Activated naive CD4-positive, alpha-beta T cell treated with Interleukin-2 at 50 U/mL for 16 hours (primary cell): ENCODE measurements at places on chromosomes 7 and 10.

- no peak for DNase-seq
These were observed 5.0 kb downstream of the HBP1 start for GRCh38 chr7:107173691-107174406.

DNA sequence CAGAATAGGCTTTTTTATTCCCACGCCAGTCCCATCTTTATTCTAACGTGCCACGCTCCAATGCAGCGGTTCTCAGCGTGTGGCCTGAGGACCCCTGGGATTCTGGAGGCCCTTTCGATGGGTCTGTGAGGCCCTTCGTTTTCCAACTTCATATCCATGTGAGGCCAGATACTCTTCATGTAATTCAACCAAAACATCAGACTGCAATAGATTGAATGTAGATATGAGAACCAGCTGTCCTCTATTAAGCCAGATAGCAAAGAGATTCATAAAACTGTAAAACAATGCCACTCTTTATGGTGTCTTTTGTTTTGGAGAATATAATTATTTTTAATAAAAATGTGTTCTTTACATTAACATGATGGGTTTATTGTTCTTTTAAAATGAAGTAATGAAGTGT is 53.2 kb upstream of the KMT2C start:
- DNase-seq: no peak

DNA sequence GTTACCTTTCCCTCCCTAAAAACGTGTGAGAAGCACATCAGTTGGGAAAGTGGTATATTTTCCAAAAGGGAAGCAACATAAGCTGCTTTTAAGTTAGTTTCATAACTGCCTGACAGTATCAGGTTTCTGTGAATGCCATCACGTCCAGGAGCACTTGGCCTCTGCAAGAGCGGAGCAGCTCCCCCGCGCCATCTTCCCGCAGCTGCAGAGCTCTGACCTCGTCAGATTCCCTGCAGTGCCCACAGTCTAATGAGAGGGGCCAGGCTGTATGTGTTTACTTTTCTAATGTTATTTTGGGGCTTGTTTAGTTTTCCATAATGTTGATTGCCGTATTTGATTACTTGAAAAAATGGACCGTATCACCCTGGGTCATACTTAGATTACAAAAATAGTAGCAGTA is 74.2 kb downstream of the MGMT start:
- no peak for DNase-seq

- no peak for DNase-seq
These were observed 68.0 kb downstream of the TRIL start for GRCh38 chr7:28890137-28890536.

GRCh38 chr7:143882604-143883078 is 19.3 kb downstream of the TCAF1 start:
- no peak for DNase-seq

GRCh38 chr10:13311177-13311575 is 11.3 kb upstream of the PHYH start:
- no peak for DNase-seq

- no peak for DNase-seq
These were observed 9.0 kb upstream of the UCN3 start for GRCh38 chr10:5355594-5356301.

DNA sequence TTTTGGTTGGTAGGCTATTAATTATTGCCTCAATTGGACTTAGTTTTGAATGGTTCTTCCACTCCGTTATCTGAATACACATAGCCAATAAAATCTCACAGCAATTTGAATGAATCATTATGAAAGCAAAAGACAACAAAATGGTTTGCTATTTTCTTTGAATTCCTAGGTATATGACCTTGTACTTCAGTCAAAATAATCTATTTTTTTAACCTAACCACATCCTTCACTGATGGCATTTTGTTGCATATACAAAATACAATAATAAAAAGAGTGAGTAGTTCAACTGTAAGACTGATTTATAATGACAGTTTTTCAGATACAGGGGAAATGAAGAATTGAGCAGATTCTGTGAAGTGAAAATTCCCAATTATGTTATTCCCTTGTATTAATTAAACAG is 433.1 kb downstream of the HTR7 start:
- no peak for DNase-seq

DNA sequence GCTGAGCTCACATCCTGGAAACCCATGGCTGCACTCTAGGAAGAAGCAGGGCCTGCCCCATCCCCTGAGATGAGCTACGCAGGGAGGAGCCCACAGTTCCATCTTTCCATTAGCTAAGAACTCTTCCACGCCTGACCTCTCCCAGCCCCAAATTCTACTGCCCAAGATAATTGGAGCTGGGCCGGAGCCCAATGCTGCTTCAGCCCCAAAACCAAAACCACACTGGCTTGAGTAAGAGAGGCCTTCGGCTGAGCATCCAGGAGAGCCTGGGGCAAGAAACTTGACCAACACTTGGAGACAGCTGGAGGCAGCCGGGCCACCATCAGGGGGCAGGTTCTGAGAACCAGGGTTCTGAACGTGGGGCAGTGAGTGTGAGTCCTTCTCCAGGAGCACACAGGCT is 116.1 kb upstream of the ZMIZ1 start:
- no peak for DNase-seq

GRCh38 chr7:79096361-79096805 is 357.1 kb downstream of the MAGI2 start:
- DNase-seq: no peak

DNA sequence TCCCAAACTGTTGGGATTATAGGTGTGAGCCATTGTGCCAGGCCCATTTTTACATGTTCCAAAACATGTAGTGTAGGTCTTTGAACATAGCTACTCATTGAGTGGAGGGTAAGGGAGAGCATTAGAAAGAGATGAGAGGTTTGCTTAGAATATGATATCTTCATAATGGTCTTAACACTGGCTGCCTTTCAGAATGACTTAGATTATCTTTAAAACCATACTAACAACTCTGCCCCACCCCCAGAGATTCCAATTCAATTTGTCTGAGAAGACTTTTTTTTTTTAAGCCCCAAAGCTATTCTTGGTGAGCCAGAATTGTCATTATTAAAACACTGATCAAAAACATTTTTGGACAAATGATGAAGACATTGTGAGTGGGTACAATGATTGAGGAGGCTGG is 168.9 kb downstream of the PHTF2 start:
- no peak for DNase-seq

GRCh38 chr7:149558149-149558861 is 60.7 kb upstream of the ZNF746 start:
- no peak for DNase-seq

DNA sequence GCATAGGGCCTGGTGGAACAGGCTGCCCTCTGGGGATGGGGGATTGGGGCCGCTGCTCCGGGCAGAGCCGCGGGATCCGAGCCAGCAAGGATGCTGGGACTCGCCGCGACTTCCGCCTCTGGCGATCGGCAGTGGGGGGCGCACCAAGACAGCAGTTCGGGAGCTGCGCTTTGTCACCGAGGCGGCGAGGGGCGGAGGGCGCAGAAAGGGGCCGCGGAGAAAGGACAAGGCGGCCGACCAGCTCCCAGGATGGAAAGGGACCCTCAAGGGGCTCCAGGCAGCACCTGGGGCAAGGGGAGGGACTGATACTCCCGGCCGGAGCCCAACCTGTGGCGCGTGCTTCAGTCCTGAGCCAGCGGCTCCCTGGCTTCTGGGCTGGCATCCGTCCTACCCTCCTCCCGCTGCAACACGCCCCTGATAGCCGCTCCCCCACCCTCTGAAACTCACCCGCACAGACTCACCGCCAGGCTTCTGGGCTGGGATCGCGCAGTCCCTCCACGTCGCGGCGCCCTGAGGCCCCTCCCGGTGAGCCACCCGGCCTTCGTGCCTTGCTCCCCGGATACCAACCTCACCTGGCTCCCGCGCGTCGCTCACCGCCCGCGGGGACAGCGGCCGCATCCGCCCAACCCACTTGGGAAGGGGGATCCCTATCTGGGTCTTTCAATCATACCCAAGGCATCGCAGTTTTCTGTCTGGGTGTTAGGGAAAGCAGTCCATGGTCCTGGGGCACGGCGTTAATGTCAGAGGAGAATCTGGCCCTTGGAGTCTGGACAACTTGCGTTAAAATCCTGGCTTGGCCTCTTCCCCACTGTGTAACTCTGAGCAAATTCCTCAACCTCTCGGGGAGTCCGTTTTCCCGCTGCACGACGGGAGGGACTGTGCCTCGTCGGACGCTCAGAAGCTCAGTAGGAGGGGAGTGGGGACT is 7.0 kb upstream of the EVX1 start:
- DNase-seq: no peak

DNA sequence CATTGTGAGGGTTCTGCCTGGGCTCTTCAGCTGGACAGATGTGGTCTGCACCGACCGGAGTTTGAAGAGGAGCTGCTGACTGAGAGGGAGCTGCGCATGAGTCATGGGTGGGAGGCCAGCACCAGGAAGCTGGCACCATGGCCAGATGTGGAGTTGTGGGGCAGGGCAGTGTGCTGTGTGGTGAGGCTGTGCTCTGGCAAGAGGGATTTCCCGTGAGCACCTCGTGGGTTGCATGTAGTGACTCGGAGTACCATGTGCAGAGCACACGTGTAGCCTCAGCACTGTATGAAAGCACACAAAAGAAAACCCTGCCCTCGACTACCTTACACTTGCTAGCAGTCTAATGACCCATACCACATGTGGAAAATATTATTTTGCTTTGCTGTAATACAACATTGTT is 103.4 kb downstream of the WNT2 start:
- DNase-seq: no peak

- DNase-seq: no peak
These were observed 24.0 kb upstream of the NPS start for GRCh38 chr10:127524908-127525665.

DNA sequence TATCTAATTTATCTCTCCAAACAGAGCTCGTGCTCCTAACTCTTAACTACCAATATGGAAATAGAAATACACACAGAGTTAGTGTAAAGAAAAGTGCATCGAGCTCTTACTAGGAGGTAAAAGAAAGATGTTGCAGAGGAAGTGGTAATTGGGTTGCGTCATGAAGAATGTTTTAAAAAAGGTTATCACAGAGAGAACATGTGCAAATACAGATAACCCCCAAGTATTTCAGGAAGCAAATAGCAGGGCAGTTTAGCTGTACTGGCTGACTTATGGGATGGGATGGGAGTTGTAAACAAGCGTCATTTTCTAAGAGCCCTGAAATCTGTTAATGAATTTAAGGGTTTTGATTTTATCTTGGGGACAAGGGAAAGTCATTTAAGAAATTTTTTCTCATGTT is 153.9 kb downstream of the AGMO start:
- no peak for DNase-seq

GRCh38 chr10:66187053-66187733 is 738.6 kb upstream of the LRRTM3 start:
- no peak for DNase-seq

DNA sequence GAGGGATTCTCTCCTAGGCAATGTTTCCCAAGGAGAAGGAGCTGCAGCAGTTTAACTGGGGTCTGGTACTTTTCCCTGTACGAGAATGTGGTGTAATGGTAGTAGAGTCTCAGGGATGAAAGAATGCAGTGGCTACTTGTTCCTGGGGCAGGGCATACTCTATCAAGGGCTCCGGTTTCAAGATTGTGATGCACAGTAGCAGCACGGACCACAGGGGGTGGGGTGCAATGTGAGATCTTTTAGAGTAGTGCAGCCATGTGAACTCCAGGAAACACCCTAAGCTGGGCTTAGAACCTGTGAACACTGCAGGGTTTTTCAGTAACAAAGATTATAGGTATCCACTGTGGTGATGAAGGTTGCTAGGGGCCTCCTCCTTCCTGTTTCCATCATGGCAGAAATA is 903.9 kb downstream of the NRG3 start:
- DNase-seq: no peak

GRCh38 chr7:92968502-92968901 is 132.1 kb upstream of the CDK6 start:
- DNase-seq: no peak

GRCh38 chr7:87561102-87561501 is 39.6 kb downstream of the ABCB1 start:
- DNase-seq: no peak

GRCh38 chr10:75801121-75801520 is 369.7 kb downstream of the LRMDA start:
- DNase-seq: no peak

DNA sequence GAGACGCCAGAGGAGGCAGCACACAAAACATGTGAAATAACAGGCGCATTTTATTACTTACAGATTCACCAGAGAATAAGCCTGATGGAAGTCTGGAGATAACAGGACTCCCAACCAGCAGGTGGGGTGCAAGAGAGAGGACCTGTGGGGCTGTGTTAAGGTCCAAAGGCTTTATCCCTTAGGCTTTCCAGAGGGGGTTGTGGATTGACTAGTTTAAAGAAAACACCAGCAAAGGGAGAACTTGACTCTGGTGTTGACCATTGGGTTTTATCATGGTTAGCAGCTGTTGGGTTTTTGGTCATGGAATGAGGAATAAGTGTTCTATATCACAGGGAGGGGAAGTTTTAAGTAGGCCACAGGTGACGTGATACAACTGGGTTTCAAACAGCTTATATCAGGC is 1.6 kb upstream of the CRPPA start:
- no peak for DNase-seq

GRCh38 chr10:104231784-104232612 is at the start of gene CFAP43:
Gene CFAP43 (minus strand): TSS chr10:104232364. CDS start chr10:104232246, 118 bp downstream.
- peak; percentile 99 for DNase-seq

- no peak for DNase-seq
These were observed 192.6 kb downstream of the KLF6 start for GRCh38 chr10:3592424-3592823.

DNA sequence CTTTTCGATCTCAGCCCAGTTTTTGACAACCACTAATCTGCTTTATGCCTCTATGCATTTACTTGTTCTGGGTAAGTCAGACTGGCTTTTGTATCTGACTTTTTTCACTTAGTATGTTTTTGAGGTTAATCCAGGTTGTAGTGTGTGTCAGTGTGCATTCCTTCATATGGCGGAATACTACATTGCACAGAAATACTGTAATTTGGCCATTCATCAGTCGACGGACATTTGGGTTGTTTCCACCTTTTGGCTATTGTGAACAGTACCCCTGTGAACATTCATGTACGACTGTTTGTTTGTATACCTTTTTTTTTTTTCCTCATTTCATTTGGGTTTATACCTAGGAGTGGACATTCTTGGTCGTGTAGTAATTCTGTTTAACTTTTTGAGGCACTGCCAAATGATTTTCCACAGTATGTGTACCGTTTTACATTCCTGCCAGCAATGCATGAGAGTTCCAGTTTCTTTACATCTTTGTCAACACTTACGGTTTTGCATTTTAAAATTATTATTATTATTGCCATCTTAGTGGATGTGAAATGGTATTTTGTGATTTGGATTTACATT is 57.4 kb downstream of the MKLN1 start:
- no peak for DNase-seq
